ENCODE measurements at places on chromosomes 16 and 17.

DNA sequence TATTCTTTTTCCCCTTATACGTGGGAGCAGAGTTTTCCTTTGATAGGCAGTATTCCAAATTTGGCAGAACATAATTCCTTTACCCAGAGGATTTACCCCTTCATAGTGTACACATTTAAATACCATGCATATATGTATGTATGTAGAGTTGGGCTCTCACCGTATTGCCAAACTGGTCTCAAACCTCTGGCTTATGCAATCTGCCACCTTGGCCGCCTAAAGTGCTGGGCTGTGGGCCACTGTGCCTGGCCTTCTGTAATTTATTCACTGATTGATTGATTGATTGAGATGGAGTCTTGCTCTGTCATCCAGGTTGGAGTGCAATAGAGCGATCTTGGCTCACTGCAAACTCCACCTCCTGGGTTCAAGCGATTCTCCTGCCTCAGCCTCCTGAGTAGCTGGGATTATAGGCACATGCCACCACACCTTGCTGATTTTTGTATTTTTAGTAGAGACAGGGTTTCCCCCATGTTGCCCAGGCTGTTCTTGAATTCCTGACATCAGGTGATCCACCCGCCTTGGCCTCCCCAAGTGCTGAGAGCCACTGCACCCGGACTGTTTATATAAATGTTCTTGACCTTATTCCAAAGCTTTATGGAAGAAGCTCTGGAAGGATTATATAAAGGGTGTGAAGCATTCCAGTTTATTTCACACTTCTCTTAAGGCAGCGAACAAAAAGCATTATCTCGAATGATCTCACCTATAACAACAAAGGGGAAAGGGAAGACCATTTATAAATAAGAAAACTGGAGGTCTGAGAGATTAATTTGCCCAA, 14.9 kb downstream of the GLG1 start:
- no peak for DNase-seq

- no peak for DNase-seq
Measured at GRCh38 chr16:924063-924462, 46.7 kb downstream of the LMF1 start.

GRCh38 chr17:57567251-57567650, 177.8 kb downstream of the CCDC182 start:
- DNase-seq: no peak

DNA sequence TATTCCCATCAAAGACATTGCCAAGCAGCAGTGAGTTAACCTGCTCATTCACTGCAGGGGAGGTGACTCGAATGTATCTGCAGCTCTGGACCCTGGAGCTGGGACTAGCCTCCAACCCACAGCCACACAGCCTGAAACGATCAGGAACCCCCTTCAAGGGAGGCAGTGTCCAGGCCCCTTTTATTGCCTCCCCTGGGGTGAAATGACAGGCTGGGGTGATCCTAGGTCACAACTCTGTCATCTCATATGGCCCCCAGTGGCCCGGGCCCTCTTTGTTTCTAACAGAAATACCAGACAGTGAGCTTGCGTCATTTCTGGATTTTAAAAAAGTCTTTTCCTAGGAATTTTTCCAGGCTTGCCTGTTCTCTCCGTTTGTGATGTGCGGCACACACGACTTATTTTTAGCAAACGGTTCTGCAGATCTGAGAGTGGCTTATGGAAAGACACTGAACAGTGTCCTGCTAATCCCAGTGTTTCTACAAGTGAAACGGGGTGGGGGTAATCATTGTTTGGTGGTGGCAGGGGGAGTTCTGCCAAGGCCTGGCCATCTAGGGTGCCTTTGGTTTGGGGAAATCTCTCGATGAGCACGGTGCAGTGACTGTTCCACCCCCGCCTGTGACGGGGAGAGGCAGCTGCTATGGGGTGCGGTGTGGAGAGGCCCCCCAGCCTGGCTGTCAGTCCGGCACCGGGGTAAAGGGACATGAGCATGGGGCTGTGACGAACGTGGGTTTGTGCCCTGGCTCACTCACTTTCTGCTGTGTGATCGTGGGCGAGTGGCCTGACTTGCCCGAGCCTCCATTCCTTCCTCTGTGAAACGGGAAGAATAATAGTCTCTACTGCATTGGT, 27.2 kb downstream of the NAGPA start:
- no peak for DNase-seq
